ENCODE measurements at places on chromosomes 7 and 10. TPM values are rescaled to one million over a fixed set of nuclear protein-coding genes. Genes with fewer than 3 reads are reported as not detected.
A peak's percentile ranks its signal among the peaks of the same experiment; 100 is the strongest.

Gene KCNMA1
- 5.3 TPM for total RNA-seq

Gene OPN4
- not detected for total RNA-seq

Gene OR9A2
- not detected for total RNA-seq

Gene LIPF
- total RNA-seq = not detected

Gene CPN1
- 0.66 TPM for total RNA-seq

Gene GET4
- 73.4 TPM for total RNA-seq

Gene MAP3K8
- total RNA-seq = 9.8 TPM

Gene TMEM72
- total RNA-seq = not detected

Gene ANXA7
- total RNA-seq = 68.2 TPM

Gene MYPN
- total RNA-seq = 0.05 TPM

DNA sequence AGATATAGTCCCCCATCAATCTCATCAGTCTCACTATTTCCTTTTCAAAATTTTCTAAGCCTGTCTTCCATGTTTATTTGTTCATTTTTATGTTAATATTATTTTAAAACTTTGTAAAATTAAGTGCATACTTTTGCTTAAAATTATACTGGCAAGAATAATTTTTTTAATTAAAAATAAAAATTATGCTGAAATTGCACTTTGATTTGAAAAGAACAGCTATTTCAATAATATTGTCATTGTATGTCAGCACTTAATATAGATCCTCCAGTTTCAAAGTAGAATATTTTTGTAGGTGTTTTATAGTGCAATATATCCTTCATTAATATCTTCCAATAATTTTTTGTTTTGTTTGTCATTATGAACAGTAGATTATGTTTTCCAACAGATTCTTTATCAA lies 99.0 kb upstream of the MAGI2 start:
- no peak for DNase-seq

- no peak for DNase-seq
Observed at GRCh38 chr10:30324448-30325110, 24.5 kb downstream of the MTPAP start.

DNA sequence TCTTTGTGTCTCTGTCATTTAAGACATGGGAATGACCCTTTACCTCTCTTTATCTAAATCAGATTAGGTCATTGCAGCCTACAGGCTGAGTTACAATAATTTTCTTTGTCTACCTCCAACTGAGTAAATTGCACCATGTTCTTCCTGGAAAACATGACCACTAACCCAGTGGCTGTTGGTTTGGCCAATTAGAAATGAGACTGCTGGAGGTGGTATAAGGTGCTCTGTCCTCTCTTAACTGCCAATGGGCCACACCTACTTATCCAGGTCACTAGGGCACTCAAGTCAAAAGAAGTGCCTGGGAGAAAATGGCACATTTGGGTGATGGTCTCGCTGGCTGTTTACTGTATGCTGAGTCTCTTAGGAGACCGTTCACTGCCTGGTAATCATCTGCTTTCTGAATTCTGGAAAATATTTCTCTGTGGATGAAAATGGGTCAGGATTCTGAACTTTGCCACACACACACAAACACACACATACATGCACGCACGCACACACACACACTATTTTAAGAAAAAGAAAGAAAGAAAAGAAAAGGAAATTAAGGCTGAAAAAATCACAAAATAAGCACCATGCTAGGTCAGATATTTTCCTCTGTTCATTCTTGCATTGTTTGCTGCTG lies 16.4 kb downstream of the STAMBPL1 start:
- DNase-seq = no peak

GRCh38 chr7:2354939-2355704 lies 495 bp downstream of the EIF3B start:
- DNase-seq = peak; percentile 34

DNA sequence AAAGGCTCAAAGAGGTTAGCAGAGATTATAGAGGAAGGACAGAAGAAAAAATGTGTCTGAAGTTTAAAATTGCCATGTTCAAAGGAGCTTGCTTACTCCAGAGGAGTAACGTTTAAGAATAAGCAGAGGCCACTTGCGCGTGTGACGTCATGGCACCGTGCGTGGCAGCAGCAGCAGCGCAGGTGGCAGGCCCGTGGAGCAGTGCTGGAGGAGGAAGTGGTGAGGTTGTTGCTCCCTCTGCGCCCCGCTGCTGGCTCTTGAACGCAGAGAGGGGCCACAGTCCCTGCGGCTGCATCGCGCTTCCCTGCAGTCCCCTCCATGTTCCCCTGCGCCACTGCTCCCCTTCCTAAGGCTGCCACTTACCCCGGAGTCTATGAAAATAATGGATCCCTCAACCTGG lies 37.5 kb downstream of the GDI2 start:
- DNase-seq = no peak

DNA sequence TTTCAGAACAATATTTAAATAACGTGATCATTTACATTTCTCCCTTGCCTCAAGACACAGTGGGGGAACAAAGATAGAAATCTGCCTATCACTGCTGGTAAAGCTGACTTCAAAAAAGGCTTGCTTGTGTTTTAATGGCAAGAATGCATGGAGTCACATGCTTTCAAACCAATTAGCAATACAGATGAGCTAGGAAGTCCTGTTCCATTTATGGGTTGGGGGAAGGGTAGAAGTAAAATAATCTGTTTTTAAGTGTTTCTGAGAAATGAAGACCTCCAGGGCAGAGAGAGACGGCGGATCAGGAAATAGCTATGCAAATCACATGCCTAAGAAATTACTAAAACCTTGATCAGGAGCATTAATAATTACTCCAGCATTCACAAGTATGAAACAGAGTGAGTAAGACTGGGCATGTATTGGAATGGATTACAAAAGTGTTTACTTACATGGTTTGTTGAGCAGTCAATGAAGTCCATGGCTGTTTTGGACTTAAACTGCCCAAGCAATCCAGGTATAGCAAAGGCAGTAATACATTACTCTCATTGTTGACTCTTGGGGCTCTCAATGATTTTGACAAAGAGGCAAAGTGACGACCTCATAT lies 142.0 kb downstream of the ARID5B start:
- DNase-seq = no peak

- DNase-seq = no peak
Observed at GRCh38 chr7:66630531-66630930, 1.9 kb downstream of the KCTD7 start.

DNA sequence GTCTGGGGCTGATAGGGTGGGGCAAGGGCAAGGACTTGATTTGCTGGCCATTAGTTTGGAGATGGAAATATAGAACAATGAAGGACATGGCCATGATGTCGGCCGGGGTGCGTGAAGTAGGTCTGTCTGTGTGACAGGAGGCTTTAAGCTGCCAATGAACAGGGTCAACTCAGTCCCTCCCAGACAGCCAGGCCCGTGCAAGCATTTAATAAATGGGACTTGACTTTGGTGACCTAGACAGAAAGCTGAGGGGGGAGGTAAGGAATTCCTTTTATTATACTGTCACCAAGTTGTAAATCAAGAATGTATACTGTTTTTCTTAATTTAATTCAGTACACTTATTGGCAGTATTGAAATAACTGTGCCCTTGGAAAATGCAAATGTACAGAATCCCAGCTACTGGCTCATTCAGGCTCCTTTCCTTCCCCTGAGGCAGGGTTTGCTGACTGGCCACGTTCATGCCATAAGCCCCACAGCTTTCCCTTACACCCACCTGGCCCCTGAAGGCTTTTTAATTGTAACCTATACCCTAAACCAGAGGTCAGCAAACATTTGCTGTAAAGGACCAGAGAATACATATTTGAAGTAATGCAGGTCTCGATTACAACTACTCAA lies 87.2 kb downstream of the WIPF3 start:
- no peak for DNase-seq

DNA sequence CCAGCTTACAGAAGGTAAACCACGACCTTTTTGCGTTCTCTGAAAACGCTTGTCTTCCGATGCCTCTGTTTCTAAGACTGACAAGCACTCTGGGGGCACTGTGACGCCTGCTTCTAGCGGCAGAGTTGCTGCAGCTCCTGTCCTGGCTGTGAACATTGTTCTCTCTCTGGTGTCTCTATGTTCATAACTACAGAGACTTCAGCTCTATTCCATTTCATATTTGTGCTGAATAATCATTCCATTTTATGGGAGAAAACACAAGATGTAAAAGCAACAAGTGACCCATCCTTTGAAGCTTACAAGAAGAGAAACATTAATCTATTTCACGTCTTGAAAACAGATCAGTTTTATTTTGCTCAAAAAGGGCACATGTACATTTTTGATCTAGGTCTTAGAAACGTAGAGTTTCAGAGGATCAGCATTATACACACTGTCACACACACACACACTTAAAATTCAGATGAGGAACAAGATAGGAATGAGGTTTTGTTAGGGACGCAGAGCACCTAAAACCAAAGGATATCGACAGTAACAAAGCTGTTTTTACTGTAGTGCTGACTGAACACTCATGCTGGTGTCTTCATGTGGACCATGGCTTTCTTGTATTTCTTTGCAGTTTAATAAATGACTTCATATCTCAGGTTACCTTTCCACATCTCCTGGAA lies 3.0 kb downstream of the IKZF1 start:
- DNase-seq = no peak

- DNase-seq = no peak
Observed at GRCh38 chr10:70354556-70354955, 27.9 kb downstream of the LRRC20 start.

DNA sequence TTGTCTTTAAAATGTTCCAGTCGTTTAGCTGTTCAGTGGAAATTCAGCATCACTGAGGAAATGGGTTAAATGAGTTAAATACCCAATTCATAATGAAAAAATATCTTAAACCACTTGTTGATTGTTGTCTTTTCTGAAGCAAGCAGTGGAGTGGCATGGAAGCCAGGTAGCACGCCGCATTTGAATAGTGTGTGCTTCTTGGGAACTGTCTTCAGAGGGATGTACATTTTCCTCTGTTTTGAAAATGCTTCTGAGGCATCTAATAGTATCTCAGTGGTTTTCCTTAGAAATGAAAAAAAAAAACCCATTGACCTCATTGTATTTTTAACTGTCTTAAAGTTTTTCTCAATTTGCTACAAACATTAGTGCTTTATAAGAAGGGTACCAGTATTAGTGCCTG lies 28.1 kb downstream of the C10orf53 start:
- no peak for DNase-seq

- DNase-seq = no peak
Observed at GRCh38 chr7:36591636-36592035, 132.7 kb downstream of the AOAH start.

DNA sequence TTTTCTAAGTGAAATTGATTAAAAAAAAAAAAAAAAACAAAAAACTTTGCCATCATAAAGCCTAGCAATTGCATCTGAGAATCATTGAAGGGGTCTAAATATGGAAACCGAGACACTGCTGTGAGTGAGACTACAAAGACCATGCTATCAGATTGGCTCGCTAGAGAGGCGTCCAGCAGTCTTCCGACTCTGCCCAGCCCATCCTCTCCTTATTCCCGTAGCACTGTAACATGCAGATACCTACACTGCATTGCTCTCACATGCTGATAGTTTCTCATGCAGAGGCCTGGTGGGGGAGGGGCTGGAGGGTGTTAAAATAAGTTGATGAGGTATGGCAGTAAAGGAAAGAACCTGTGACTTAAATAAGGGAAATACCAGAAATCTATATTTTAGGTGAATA lies 130.7 kb downstream of the NRF1 start:
- no peak for DNase-seq

DNA sequence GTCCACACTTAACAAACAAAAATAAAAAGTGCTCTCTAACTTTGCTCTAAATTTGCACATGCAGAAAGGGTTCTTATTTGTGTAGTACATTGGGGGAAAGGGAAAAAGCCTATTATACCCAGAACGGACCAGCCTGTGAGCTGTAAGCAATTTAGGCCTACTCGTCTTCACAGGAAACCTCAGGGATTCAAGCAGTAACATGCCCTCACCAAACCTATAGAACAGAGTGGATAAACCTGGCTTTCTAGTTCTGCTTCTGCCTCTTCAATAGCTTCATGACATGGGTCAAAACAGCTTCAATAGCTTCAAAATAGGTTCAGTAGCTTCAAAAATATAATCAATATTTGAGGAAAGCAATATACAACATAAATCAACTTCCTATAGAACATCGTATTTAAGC lies 163.7 kb downstream of the ARL4A start:
- DNase-seq = no peak

GRCh38 chr7:26188206-26188956 lies 12.2 kb downstream of the HNRNPA2B1 start:
- DNase-seq = no peak

DNA sequence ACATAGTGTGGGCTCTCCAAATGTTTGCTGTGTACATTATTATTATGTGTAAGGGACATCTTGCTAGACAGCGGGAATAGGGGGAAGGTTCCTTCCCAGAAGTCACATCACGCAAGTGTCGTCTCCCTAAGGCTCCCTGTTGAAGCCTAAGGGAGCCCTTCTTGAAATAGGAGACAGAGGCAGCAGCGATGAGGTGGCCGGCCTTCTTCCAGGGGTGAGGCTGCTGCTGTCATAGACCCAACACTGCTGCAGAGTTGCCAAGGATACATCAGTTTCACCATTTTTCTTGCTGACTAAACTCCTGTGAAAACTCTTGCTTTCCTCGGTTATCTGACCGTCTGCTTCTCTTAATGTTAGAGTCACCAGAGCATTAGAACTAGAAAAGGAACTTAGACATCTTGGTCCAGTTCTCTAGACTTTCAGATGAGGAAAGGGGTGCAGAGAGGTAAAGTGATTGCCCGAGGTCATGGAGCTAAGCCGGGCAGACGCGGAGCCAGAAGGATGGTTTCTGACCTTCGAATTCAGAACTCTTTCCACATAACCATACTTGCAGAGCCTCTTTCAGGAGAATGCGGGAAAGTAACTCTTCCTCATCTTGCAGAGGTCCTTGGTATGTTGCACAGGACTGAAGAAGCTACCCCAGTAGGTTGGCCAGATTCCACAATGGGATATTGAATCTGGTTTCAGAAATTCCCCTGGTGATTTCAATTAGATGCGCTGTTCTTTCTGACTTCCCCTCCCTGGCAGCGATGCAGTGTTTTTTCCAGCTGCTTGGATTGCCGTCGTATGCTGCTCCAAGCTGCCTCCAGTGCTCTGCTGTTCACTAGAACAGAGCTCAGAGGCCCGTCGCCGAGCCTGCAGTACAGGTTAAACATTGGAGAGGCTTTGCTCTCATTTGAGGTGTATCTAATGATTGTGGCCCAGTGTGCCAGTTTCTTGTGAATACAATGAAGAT lies 217.1 kb downstream of the CAMK1D start:
- no peak for DNase-seq

DNA sequence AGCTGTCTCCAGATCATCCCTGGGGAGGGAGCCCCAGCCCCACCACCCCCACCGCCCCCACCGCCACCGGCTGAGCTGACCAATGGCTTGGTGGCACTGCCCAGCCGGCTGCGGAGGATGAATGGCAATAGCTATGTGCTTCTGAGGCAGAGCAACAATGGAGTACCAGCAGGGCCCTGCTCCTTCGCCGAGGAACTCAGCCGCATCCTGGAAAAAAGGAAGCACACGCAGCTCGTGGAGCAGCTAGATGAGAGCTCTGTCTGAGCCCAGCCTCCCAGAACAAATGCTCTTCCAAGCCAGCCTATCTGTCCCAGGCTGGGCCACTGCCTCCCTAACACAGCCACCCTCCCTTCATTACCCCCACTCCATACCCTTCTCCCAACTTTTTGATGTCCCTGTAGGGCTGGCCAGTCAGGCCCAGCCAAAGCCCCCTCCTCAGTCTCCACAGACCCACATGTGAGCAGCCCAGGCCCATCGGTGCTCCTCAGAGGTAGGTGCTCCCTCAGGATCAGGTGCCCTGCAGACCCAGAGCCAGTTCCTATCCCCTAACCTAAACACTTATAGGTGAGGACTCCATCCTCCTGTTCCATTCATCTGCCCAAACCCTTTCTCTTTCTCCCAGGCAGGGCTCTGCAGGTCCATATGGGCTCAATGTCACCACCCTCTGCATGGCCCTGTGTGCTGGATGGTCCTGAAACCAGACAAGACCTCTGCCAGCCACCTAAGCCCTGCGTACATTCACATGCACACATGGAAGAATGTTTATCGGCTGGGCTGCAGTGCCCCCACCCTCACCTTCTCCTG lies 3.2 kb downstream of the MRPL43 start:
- no peak for DNase-seq

All from WTC11 (cell line).